CD4-positive, CD25-positive, alpha-beta regulatory T cell (primary cell): ENCODE measurements at places on chromosomes 3 and 15. TPM values are rescaled to one million over a fixed set of nuclear protein-coding genes. Genes with fewer than 3 reads are reported as not detected.

DNA sequence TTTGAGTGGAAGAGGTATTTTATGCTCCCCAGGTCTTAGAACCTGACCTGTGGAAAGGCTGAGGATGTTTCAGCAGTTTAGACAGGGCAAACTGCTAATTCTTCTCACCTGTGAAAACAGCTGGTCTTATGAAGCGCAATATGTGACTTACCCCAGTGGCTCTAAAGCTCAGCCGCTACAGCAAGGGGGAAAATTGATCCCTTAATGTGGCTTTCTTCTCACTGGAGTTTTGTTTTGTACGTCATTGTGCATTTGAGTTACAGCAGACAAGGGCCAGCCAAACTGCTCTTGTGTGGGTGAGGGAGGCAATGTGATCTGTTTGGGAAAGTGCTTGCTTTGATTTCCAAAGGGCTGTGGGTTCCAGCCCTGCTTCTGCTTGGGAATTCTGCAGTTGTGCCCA is 293.4 kb upstream of the LRRFIP2 start:
- no peak for DNase-seq

- no peak for DNase-seq
Measured at GRCh38 chr3:173403376-173403775, 5.8 kb downstream of the NLGN1 start.

DNA sequence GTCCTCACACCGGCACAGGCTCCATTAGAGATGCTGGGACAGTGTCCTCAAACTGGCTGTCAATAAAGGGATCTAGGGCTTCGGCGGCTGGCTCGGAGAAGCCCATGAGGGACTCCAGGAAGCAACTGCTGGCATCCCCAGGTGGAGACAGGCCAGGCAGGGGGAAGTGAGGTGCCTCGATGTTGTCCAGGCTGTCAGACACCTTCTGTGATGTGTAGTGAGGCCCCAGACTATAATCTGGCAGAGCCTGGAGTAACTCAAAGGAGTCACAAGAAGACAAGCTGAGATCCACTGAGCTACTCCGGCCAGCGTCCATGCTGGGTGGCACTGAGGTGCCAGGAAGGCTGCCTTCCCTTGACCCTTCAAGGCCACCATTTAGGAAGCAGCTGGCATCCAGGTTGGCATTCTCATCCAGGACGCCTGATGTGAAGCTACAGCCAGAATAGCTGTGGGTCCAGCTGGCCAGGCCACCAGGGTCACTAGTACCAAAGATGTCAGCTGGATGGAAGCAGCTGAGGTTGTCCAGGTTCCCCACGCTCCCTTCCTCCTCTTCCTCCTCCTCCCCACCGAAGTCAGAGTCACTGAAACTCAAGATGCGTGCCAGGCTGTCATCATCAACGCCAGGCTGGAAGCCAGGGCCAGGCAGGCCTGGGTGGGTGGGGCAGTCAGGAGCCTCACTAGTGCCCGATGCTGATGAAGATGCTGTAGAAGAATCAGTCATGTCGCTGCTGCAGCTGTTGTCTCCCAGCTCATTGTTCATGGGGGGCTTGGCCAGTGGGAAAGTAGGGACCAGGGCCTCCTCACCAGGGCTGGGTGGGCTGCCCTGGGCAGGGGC is 10.1 kb downstream of the CSRNP1 start:
- DNase-seq: no peak

GRCh38 chr3:71339049-71339448 is 244.5 kb downstream of the FOXP1 start:
- no peak for DNase-seq

- DNase-seq: peak; percentile 100
Measured at GRCh38 chr3:133573054-133573628, 345 bp upstream of the CDV3 start.

DNA sequence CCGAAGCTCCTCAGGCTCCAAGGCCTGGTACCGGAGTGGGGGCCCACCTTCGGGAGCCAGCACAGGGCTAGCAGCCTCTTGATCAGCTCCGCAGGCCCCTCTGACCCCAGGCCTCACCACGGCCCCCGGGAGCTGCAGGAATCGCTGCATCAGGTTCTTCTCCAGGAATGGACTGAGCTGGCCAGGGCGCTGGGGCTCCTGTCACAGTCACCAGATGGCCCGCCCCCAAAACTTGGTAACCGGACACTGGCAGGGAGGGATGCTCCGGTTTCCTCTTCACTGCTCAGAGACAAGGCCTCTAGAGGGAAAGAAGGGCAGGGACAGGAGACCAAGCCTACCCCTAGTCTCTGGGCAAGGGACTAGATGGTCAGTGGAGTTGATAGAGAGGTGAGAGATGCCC is 9.9 kb downstream of the AP3B2 start:
- no peak for DNase-seq

DNA sequence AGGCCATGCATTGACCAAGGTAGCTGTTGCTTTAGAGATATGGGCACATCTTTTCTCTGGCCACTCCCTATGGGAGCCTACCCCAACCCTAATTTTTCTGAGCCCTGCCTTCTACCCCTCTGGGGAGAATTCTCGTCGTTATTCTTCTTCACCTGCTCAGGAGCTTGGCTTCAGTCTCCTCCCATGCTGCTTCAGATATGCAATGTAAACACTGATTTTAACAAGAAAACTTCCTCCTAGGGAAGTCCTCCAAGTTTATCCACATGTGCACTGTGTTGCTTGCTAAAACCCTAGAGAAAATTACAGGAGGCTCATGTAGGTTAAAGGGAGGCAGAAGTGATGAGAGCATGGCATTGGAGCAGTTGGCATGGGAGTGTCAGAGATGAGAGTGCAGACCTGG is 445.2 kb upstream of the MDFIC2 start:
- no peak for DNase-seq

DNA sequence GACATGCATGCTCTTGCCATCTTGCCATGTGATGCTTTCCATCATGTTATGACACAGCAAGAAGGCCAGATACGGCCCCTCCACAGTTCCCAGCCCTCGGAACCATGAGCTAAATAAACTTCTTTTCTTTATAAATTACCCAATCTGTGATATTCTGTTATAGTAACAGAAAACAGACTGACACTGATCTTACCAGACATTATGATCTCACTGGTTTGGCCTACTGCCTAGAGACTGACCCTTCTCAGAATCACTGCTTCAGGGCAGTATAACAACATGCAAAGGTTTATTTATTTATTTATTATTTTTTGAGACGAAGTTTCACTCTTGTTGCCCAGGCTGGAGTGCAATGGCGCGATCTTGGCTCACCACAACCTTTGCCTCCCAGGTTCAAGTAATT is 14.0 kb downstream of the ZNF619 start:
- no peak for DNase-seq

GRCh38 chr15:93899817-93900216 is 331.5 kb upstream of the MCTP2 start:
- no peak for DNase-seq

- DNase-seq: peak; percentile 21
Measured at GRCh38 chr15:39774688-39775267, 7.9 kb downstream of the FSIP1 start.

- no peak for DNase-seq
Measured at GRCh38 chr3:12896063-12896985, 55.0 kb upstream of the RPL32 start.

DNA sequence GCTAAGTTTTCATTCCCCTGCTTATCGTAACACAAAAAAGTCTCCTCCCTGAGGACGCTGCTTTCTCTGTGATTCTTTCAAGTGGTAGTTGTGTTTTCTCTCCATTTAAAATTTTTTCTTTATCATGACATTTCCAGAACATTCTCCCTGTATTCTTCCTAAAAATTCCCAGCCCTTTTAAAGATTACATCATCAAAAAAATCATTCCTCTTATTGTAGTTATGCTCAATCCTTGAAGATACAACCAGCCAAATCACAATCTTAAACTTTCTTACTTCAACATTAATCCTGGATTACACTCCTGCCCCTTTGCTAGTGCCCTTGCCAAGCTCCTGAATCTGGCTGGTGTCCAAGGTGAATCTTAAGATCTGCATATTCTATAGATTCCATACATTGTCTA is 163.7 kb upstream of the CBLB start:
- DNase-seq: no peak

DNA sequence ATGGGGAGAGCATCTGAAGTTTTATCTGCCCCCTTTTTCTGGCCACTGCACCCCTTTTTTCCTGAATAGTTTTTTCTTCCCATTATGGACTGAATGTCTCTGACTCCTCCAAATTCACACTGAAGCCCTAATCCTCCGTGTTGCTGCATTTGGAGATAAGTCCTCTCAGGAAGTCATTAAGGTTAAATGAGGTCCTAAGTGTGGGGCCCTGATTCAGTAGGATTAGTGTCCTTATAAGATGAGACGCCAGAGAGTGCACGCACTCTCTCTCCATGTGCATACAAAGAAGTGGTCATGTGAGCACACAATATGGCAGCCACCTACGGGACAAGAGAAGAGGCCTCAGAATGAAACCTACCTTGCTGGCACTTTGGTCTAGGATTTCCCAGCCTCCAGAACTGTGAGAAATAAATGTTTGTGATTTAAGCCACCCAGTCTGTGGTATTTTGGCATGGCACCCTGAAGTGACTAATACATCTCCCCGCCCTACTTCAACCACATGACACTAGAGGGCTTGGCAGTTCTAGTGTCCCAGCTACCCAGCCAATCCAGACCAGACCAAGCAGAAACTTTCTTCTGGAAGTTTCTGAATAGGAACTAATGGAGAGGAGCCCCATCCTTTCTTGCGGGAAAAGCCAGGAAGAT is 191.3 kb downstream of the PDE8A start:
- DNase-seq: no peak

DNA sequence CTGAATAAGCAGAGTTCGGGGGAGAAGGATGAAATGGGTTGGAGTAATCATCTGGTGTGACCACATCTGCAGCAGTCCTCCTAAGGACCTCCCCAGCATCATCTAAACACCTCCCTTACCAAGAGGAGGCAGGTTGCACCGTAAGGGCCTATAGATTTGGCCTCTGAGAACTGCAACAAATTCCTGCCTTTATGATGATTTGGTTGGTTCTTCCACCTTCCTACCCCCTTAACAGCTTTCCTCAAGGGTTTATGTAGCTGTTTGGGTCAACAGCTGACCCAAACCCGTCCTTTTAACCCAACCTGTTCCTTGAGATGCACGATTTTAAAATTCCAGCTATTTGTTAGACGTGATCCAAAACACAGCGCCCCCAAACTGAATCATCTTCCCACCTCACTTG is 58.2 kb downstream of the AAGAB start:
- DNase-seq: no peak

DNA sequence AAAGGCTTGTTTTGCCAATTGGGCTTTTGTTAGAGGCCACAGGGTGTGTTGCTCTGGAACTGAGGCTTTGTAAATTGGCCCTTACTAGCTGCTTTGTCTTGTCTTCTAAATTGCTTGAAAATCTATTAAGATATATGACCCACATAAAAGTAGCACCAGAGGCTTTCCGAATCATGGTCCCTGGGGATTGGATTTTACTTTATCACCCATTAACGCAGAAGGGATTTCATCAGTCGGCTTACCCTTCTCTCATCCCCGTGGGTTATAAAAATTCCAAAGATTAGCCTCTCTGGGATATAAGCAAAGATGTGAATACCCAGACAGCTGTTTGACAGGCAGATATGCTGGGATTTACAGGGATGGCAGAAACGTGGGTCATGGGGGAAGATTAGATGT is 98.3 kb upstream of the CHL1 start:
- DNase-seq: no peak

Gene RUBCN
- 17.5 TPM for polyA plus RNA-seq

Gene FAM98B
- 4.4 TPM for polyA plus RNA-seq

Gene CHAC1
- polyA plus RNA-seq: not detected

Gene CYP11A1
- not detected for polyA plus RNA-seq

Gene TMCO5A
- polyA plus RNA-seq: not detected

Gene GREM1
- polyA plus RNA-seq: not detected

Gene GASK1A
- polyA plus RNA-seq: not detected

Gene AMIGO3
- 1.1 TPM for polyA plus RNA-seq

Gene TPRG1
- 1.5 TPM for polyA plus RNA-seq

Gene HDC
- not detected for polyA plus RNA-seq

Gene STXBP5L
- polyA plus RNA-seq: not detected
